ENCODE measurements at places on chromosomes 5 and 9. TPM values are rescaled to one million over a fixed set of nuclear protein-coding genes. Genes with fewer than 3 reads are reported as not detected.

DNA sequence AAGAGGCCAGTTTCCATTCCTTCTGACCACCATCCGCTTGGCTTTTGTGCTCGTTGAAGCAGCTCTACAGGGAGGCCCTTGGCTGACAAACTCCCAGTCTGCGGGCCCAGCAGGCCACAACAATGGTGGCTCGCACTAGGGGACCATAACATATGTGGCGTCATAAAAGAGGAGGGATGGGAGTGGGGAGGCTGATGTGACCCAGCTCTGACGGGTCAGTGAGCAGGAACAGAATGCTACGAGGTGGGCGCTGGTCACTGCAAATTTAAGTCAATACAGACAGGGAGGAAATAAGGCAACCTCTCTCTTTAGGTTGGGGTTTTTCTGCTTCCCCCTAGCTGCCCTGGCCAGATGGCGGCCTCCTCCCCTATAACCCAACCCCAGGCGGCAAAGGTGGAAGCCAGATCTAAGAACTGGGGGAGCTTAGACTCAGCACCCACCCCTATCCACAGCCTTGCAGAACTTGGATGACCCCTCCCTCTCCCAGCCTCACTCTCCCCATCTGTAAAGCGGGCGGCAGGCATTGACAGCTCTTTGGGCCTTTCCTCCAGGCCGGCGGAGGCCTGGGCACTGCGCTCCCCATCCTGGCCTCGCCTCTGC is 778 bp downstream of the FRRS1L start:
- no peak for DNase-seq

GRCh38 chr5:135883441-135883840 is 12.2 kb downstream of the IL9 start:
- DNase-seq, result no peak

DNA sequence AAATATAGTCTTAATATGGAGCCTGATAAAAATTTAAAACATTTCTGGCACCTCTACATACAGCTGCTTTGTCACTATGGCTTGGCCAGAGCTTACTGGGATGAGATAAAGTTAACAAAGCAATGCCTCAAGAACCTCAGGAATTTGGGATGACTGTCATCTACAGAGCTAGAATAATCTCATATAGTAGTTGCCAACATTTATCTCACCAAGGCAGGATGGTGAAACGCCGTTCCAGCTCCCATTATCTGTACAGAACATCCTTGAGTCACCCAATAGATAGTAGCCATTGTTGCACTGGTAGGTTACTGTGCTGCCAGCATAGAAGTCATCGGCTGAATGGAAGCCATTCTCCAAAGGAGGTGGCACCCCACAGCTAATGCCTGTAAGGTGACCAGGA is 94.6 kb upstream of the TXNDC8 start:
- DNase-seq, result peak; percentile 74

The PRKACG gene
- not detected for total RNA-seq

DNA sequence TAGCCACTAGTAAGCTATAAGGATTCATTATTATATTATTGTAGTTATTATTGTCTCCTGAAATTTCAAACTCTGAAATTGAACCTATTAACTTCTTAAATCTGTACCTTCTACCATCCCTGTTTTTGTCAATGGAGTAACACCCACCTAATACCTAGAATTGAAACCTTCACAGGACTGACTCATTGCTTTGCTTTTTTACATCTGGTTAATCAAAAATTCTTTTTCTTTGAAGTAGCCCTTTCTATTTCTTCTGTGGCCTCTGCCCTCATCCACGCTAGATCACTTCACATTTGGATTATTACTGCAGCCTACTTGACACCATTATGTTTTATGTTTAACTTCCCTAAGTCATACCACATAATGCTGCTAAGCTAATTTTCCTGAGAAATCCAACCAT is 35.6 kb downstream of the RBM27 start:
- no peak for DNase-seq

GRCh38 chr5:54115735-54116403 is 194.5 kb downstream of the ARL15 start:
- peak; percentile 29 for DNase-seq

The IRX4 gene
- total RNA-seq, result not detected

DNA sequence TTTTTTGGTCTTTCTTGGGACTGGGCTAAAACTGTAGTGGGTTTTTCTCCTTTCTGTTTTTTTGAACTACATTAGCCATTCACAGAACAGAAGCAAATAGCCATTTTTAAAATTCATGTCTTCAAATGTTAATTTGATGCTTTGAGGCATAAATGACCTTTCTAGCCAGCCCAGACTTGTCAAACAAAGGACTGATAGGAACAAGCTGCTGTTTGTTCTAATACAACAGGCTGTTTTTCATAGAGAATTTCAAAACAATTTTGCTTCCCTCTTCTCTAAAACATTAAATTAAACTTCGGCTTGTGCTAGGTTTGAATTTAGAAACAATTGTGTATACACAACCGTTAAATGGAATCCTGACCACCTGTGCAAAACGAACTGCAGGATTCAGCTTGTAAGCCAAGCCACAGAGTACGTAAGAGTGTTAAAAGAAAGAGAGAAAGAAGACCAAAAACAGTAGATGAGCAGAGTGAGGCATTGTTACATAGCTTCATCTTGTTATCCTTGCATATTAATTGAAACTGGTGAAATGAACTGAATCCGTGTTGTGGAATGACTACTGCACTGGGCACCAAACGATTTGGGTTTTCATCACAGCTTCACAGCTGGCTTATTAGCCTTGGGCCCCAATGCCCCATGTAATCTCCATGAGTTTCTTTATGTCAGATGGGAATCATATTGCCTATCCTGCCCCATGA is 100.0 kb downstream of the ZSWIM6 start:
- DNase-seq, result peak; percentile 23

DNA sequence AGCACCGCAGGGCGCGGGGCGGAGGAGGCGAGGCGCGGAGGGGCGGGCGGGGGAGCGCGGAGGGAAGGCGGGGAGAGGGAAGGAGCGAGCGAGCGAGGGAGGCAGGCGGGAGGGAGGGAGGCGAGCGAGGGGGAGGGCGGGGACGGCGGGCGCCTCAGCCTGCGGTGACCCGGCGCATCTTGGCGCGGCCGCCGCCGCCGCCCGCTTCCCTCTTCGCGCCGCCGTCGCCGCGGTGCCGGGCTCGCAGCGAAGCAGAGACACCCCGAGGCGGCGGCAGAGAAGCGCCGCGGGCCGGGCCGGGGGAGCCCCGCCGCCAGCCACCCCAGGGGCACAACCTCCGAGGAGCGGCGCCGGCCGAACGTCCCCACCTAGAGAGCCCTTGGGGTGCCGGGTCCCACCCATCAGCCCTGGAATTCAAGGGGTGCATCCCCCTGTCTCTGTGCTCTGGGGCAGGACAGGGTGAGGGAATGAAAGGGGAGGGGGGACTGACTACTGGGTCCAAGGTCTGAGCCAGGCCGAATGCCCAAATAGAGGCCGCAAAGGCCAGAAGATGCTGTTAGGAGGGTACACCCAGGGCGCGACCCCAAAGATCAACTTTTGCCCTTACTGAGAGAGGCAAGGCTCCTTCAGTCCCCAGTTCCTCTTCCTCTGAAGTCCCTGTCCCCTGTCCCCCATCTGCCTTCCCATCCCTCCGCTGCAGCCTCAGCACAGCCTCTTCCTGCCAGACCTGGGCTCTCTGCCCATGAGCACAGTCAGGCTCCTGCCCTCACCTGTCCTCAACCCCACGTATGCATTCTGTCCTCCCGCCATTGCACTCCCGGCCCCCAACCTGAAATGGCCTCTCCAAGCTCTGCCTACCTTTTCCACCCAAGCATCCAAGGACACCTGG is at the start of gene ADAMTS2:
Gene ADAMTS2 (minus strand): TSS at position 29 of the 889 bp plus-strand sequence. CDS start 133 bp downstream, outside the sequence.
- DNase-seq, result peak; percentile 11

The PPP1R26 gene
- 0.24 TPM for total RNA-seq

GRCh38 chr5:156667616-156668015 is 182.5 kb upstream of the PPP1R2B start:
- DNase-seq, result no peak

DNA sequence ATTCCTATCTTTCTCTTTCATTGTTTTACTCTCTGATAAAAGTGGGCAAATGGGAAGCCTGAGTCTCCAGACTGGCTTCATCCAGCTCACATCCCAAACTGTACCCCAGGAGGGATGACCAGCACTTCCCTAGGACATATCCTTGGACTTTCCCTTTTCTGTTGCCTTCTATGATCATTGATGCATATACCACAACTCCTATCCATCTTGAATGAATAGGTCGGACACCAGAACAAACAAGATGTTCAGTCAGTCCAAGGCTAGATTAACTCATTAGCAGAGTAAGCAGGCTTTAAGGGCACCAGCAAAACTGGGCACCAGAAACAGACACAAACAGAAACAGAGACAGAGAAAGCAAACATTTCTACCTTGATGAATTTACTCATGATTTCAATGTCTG is 159.1 kb upstream of the RGMB start:
- no peak for DNase-seq

DNA sequence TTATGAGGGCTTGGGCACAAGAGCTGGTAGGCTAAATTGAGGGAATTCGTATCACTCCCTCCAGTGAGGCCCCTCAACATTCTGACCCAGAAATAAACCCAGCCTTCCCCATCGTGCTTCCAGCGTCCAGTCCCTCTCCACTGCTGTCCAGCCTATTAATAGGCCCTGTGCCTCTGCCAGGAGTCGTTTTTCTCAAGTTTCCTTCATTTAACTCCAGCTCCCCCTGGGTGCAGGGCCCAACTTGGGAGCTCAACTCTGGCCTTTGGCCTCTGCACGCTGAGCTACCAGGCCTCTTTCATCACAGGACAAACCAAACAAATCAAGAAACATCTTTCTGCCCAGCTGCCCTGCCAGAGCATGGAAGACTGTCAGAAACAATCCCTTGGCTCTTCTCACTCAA is 10.0 kb downstream of the HBEGF start:
- no peak for DNase-seq

GRCh38 chr9:76891874-76892273 is 14.0 kb downstream of the PRUNE2 start:
- DNase-seq, result no peak

GRCh38 chr9:107739601-107740082 is 250.1 kb upstream of the KLF4 start:
- DNase-seq, result peak; percentile 83

- DNase-seq, result no peak
Observed at GRCh38 chr5:30592833-30593232, 600.7 kb upstream of the CDH6 start.

GRCh38 chr5:97096191-97096590 is 46.2 kb downstream of the LIX1 start:
- no peak for DNase-seq

DNA sequence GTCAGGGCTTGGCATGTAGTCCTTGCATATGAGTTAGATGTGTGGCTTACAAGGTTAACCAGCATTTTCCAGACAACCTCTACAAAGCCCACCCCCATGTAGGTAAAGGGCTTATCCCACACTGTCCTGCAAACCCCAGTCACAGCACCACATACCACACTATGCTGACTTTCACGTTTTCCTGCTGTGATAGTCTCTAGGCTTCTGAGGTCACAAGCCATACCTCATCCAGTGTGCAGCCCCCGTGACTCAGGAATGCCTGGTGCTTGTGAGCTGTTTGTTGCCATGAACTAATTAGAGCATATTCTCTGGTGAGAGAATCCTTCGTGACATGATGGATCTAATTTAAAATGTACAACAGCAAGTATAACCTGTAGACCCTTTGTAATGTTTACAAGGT is 50.8 kb downstream of the ERAP1 start:
- no peak for DNase-seq

The MED27 gene
- 37.7 TPM for total RNA-seq

DNA sequence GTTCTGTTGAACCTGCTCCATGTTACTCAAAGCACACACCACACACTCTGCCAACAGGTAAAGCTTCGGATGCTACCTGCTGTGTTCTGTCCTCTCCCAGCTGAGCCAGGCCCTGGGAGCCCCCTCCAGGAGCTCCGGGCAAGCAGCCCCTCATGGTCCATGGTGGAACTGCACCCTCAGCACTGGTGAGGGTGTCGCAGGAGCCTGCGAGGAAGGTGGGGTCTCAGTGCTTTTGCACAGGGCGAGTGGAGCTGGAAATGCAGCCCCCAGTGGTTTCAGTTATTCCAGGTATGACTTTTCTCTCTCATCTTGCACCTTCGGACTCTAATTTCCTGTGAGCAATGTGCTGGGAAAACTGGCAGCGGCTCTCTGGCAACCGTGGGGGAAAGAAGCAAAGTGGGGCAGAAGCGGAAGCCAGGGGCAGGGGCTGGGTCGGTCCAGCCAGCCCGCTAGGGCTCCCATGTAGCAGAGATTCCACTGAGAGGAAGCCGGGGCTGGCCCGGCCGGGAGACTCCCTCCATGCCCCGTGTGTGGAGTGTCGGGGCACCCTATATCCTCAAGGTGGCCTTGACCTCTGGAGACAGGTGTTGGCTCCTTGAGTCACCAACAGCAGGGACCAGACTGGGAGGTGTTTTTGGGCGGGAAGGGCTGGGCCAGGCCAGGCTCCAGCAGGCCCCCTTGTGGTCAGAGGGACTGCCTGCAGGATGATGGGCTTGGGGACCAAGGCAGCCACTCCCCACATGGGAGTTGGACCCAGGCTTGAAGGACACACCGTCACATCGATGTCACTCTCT is 75.6 kb upstream of the PRSS3 start:
- DNase-seq, result no peak

DNA sequence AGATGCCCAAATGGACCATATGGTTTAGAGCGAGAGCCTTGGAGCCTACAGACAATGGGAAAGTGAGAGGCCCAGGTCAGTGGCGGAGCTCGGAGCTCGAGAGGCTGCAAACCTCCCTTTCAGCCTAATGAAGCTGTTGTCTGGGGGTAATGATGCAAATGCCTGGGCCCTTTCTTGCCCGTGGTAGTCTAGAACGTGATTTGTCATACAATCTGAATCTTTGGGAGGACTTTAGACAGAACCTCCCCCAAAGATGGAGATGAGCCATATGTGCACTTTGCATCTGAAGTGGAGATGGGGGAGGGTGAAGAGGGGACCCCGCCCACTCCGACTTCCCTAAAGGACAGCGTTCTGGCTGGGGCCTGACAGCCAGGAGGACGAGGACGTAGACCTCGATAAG is 10.3 kb upstream of the NEUROG1 start:
- DNase-seq, result no peak

- no peak for DNase-seq
Observed at GRCh38 chr5:53994148-53994547, 316.2 kb downstream of the ARL15 start.

DNA sequence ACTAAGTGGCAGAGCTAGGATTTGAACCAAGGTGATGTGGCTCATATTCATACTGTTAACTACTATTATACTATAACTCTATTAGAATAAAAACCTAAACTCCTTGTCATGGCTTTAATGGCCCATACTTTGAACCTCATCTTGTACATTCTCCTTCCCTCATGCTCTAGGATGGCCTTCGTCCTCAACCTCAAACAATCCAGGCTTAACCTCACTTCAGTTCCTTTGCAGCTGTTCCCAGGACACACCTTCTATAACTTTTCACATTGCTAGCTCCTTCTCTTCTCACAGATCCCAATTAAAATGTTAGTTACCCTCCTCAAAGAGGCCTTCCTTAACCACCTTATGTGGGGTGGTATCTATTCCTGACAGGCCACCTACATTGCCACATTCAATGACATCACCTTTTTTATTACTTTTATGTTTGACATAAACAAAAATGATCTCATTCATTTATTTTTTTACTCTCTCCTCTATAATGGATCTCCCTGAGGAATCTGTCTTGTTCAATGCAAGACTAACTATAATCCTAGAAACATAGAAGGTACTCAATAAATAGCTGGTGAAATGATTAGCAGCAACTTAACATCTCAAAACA is 53.7 kb downstream of the CEP120 start:
- DNase-seq, result no peak

The ZFP2 gene
- total RNA-seq, result not detected
